ENCODE measurements at places on chromosomes 2 and 18.

GRCh38 chr2:139160836-139161235 lies 380.6 kb upstream of the NXPH2 start:
- no peaks in the 10 kb centered on the region for H3K4me1 ChIP-seq
- H3K4me3 ChIP-seq = no peak overlapping the region
- no peaks in the 10 kb centered on the region for H3K27me3 ChIP-seq
- no peak overlapping the region for H3K27ac ChIP-seq

DNA sequence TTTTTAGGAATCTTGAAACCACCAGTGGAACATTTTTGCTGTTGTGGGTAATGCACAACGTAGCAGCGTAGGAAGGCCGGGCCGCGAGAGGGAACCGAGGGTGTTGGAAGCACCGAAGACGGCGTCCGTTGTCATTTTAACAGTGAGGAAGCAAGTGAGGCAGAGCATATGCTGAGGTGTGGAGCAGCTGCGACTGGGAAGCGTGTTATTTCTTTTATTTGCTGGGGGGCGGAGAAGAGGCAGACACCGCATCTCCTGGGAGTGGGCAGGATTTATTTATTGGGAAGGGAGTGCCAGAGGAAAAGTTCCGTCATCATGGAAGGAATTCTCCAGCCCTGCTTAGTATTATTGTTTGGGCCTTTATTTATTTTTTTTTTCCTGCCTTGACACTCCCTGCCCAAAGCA lies 232.8 kb downstream of the KLHL29 start:
- no peaks in the 10 kb centered on the region for H3K36me3 ChIP-seq
- peaks cover 8% of the 10 kb centered on the region for H3K4me1 ChIP-seq
- no peaks in the 10 kb centered on the region for H3K27me3 ChIP-seq

- no peaks in the 10 kb centered on the region for H3K36me3 ChIP-seq
- no peaks in the 10 kb centered on the region for H3K27me3 ChIP-seq
- no peak for DNase-seq
- no peaks in the 10 kb centered on the region for H3K4me1 ChIP-seq
- no peak overlapping the region for H3K4me3 ChIP-seq
These were observed 9.0 kb downstream of the DCDC2C start for GRCh38 chr2:3712424-3712823.

DNA sequence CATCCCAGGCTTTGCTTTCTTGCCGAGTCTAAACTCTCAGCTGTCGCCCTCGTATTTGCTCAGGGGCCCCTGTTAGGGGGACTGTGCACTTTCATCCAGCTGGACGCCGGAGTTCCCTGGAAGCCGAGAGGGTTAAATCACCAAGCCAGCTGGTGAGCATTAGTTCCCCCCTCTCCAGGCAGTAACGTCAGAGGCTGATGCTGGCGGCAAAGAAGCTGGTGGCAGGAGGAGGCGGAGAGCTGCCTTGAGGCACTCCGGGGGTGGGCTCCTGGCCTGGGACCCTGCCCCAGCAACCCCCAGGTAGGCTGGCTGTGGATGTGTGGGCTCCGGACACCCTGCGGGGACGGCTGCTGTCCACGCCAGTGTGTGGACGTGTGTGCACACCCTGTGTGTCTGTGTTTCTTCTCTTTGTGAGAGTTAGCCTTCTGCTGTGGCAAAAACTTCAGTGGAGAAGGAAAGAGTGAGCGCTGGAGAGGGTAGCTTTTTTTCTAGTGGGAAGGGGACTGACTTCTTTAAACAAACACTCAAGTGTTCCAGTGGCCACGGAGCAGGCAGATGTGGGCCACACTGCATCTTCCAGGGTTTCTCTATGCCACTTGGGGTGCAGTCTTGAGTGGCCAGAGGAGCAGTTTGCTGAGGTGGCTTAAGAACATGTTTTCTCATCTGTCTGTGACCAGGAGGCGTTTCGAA lies 84.7 kb downstream of the GLI2 start:
- no peak overlapping the region for H3K4me3 ChIP-seq
- H3K27me3 ChIP-seq = no peaks in the 10 kb centered on the region
- no peaks in the 10 kb centered on the region for H3K36me3 ChIP-seq
- peak overlapping the region; percentile 42 for H3K27ac ChIP-seq

DNA sequence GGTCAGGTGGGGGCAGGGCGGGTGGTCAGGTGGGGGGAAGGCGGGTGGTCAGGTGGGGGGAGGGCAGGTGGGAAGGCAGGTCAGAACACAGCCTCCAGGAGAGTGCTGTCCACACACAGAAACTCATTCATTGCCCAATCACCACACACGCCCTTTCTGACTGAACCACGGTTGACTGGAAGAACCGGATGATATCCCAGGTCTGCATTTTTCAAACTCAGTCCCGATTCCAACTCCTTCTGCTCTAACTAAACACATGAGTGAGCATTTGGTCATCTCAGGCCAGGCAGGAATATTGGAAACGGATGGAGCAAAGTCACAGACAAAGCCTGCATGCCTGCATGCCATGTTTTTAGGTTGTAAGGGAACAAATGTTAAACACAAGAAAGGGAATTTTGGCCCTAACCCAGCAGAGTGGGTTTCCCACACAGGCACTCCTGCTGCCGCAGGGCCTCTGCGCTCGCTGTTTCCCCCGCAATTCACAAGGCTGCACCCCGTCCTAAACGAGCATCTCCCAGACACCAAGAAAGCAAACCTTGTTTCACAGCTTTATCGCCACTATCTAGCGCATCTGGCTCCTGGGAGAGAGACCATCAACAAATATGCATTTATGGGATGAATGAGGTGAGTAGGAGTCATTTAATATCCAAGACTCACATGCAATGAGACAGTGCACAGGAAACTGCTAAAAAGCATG lies 100.1 kb downstream of the ZNF516 start:
- H3K4me1 ChIP-seq = peaks cover 37% of the 10 kb centered on the region
- no peaks in the 10 kb centered on the region for H3K36me3 ChIP-seq
- no peak for DNase-seq
- H3K27me3 ChIP-seq = no peaks in the 10 kb centered on the region
- no peak overlapping the region for H3K4me3 ChIP-seq
- no peak overlapping the region for H3K27ac ChIP-seq

GRCh38 chr2:235908826-235909225 lies 259.4 kb downstream of the GBX2 start:
- peaks cover 4% of the 10 kb centered on the region for H3K36me3 ChIP-seq
- no peaks in the 10 kb centered on the region for H3K27me3 ChIP-seq
- H3K27ac ChIP-seq = no peak overlapping the region
- H3K4me1 ChIP-seq = no peaks in the 10 kb centered on the region
- DNase-seq = no peak

DNA sequence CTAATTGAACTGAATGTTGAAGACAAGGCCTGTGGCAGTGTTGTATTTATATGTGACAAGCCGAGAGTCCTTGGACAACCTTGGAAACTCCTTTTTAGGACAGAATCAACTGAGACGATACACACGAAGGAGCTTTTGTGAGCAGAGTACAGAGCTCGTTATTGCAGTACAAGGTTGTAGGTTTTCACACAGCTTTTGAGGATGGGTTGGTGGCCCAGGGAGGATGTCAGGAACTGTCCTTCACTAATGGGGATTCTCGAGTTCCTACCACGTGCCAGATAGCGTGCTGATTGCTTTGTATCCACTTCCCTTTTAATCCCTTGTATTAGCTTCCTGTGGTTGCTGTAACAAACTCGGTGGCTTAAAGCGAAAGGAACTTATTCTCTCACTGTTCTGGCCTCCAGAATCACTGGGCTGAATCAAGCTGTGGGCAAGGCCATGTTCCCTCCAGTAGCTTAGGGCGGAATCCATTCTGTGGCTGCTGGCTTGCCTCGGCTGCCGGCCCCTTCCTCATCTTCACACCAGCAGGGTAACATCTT lies 20.2 kb downstream of the INPP4A start:
- H3K4me1 ChIP-seq = peaks cover 15% of the 10 kb centered on the region
- no peaks in the 10 kb centered on the region for H3K36me3 ChIP-seq
- no peak overlapping the region for H3K4me3 ChIP-seq
- no peak for DNase-seq

- no peaks in the 10 kb centered on the region for H3K27me3 ChIP-seq
- H3K4me3 ChIP-seq = no peak overlapping the region
- no peak overlapping the region for H3K27ac ChIP-seq
- DNase-seq = no peak
These were observed 3.8 kb downstream of the ZFAND2B start for GRCh38 chr2:219210196-219210885.

- H3K4me3 ChIP-seq = no peak overlapping the region
- no peaks in the 10 kb centered on the region for H3K27me3 ChIP-seq
- DNase-seq = no peak
These were observed 132.2 kb upstream of the ITGB6 start for GRCh38 chr2:160332318-160332717.

- H3K4me3 ChIP-seq = no peak overlapping the region
- no peaks in the 10 kb centered on the region for H3K36me3 ChIP-seq
- H3K4me1 ChIP-seq = no peaks in the 10 kb centered on the region
- no peak for DNase-seq
These were observed 18.4 kb downstream of the GRP start for GRCh38 chr18:59238385-59238784.

GRCh38 chr2:44707945-44708660 lies 233.4 kb upstream of the SIX3 start:
- no peak for DNase-seq
- H3K4me1 ChIP-seq = no peaks in the 10 kb centered on the region
- no peaks in the 10 kb centered on the region for H3K27me3 ChIP-seq
- no peak overlapping the region for H3K27ac ChIP-seq

DNA sequence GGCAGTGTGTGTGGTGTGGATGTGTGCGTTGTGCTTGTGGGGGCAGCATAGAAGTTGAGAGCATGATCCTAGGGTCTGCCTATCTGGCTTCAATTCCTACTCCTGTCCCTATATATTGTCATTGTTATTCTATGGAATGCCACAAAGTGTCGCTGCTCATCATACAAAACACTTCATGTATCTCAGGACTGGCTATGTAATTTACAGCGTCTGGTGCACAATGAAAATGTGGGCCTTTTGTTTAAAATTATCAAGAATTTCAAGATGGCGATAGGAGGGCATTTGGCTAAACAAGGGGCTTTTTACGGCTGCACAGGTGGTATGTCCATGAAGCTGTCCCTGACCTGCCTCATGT lies 3.4 kb downstream of the SERPINB2 start:
- no peak for DNase-seq
- H3K4me3 ChIP-seq = no peak overlapping the region
- H3K4me1 ChIP-seq = no peaks in the 10 kb centered on the region
- no peak overlapping the region for H3K27ac ChIP-seq

DNA sequence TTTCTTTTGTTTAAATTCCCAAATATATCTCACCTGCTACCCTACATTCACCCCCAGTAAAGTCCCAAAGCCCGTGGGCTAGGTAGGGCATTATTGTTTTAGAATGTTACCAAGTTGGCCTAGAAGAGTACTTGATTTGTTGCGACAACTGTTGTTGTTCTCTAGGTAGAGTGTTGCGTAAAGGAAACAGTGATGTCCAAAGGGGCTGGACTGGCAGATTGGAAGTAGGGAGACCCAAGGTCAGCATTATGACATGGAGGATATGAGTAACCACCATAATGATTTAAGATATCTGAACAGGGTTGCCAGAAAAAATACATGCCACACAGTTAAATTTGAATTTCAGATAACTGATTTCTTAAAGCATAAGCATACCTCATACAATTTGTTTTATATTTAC lies 39.2 kb downstream of the SCN1A start:
- H3K27ac ChIP-seq = no peak overlapping the region
- no peak overlapping the region for H3K4me3 ChIP-seq
- no peaks in the 10 kb centered on the region for H3K27me3 ChIP-seq
- H3K36me3 ChIP-seq = no peaks in the 10 kb centered on the region
- no peaks in the 10 kb centered on the region for H3K4me1 ChIP-seq

DNA sequence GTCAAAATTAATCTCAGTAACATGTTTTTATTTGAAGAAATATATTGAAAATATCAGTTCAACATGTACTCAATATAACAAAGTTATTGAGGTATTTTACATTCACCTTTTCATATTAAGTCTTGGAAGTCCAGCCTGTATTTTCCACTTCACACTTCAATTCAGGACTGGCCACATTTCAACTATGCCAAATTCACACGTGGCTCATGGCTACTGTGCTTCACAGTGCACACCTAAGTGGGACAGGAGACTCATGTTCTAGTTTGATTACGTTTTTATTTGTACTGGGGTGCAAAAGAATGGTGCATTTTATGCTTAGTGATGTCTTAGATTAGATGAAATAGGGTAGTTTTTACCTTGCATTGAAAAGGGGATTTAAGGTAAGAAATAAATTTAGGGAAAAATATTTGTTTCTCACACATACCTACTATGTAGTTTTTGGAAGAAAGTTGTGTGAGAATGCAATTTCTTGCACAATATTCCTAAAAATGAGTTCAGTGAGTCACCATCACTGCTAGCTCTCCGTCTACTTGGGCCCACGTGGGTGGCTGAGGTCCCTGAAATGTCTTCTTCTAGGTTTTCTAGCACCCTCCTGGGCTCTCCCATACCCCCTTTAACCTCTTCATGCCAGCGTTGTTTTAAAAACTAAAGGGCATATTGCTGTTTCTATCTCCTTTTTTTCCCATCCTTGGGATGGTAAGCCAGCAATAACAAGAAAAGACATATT lies 87.0 kb downstream of the ST6GAL2 start:
- no peak overlapping the region for H3K4me3 ChIP-seq
- H3K36me3 ChIP-seq = no peaks in the 10 kb centered on the region
- no peaks in the 10 kb centered on the region for H3K27me3 ChIP-seq
- H3K4me1 ChIP-seq = no peaks in the 10 kb centered on the region
- no peak for DNase-seq
